ENCODE measurements at places on chromosomes 12 and 14. TPM values are rescaled to one million over a fixed set of nuclear protein-coding genes. Genes with fewer than 3 reads are reported as not detected.

PPP1CC gene
- 55.7 TPM for total RNA-seq

CEBPE gene
- total RNA-seq, result not detected

LGR5 gene
- total RNA-seq, result not detected

KRT80 gene
- total RNA-seq, result 8.3 TPM

OR6C2 gene
- not detected for total RNA-seq

GSG1 gene
- total RNA-seq, result not detected

HVCN1 gene
- total RNA-seq, result 0.85 TPM

RERGL gene
- not detected for total RNA-seq

TMEM132C gene
- not detected for total RNA-seq

DIO3 gene
- total RNA-seq, result not detected

SLC6A15 gene
- 31.8 TPM for total RNA-seq

KIF21A gene
- 38.8 TPM for total RNA-seq

BCL2L14 gene
- not detected for total RNA-seq

Data from tracheal epithelial cell (primary cell).